Hematopoietic multipotent progenitor cell treated with erythropoietin and hydrocortisone succinate and interleukin-3 and kit ligand, for 8 days (in vitro differentiated cells): ENCODE measurements at places on chromosomes 1 and 21.
A peak's percentile ranks its signal among the peaks of the same experiment; 100 is the strongest.

GRCh38 chr1:240385985-240386978 is 225.7 kb downstream of the GREM2 start:
- DNase-seq = no peak

- no peak for DNase-seq
Observed at GRCh38 chr1:181119093-181119989, 30.8 kb downstream of the IER5 start.

- no peak for DNase-seq
Observed at GRCh38 chr21:43731891-43732711, 13.2 kb downstream of the PDXK start.

- DNase-seq = peak; percentile 42
Observed at GRCh38 chr1:169892927-169893644, 610 bp downstream of the SCYL3 start.

DNA sequence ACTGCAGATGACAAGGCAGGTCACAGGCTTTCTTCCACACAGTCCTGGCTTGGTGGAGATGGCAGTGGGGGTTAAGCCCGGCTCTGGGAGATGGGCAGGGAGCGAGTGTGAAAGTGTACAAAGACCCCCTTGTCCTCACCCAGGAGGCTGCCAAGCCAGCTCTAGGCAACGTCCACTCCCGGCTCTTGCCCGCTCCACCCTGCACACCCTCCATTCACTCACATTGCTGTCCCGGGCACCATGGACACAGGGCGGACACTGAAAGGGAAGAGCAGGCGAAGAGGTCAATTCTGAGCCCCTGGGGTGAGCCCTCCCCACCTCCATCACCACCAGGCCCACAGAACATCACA is 8.9 kb downstream of the COL16A1 start:
- no peak for DNase-seq

DNA sequence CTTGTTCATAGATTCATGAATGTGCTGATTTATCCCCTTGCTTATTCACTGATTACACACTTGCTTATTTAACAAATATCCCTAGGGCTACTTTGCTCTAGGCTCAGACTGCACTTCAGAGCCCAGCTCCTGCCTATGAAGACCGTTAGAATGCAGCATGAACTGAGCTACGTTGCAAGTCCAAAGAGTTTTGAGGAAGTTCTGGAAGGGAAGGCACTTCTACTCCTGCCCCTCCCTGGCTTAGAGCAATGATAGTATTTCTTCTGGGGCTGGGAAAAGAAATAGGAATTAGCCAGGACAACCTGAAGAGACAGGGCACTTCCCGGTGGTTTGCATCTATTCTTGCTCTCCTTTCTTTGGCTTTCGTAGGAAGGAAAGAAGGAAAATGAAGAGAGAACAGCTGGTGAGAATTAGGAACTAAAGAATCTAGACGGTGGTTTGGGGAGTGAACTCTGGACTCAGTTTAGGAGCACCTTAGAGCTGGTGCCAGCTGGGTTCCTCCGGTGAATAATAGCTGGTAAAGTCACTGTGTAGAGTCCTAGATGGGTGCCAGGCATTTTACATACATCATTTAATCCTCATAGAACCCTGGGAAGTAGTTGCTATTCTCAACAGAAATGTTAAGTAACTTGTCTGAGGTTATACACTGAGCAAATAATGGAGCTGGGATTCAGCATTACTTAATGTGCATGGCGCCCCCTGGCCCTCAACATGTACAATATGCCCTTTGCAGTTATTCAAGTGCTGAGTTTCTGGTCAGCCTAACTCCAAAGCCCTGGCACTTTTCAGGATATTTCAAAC is 65.9 kb downstream of the NDUFS5 start:
- DNase-seq = peak; percentile 84

DNA sequence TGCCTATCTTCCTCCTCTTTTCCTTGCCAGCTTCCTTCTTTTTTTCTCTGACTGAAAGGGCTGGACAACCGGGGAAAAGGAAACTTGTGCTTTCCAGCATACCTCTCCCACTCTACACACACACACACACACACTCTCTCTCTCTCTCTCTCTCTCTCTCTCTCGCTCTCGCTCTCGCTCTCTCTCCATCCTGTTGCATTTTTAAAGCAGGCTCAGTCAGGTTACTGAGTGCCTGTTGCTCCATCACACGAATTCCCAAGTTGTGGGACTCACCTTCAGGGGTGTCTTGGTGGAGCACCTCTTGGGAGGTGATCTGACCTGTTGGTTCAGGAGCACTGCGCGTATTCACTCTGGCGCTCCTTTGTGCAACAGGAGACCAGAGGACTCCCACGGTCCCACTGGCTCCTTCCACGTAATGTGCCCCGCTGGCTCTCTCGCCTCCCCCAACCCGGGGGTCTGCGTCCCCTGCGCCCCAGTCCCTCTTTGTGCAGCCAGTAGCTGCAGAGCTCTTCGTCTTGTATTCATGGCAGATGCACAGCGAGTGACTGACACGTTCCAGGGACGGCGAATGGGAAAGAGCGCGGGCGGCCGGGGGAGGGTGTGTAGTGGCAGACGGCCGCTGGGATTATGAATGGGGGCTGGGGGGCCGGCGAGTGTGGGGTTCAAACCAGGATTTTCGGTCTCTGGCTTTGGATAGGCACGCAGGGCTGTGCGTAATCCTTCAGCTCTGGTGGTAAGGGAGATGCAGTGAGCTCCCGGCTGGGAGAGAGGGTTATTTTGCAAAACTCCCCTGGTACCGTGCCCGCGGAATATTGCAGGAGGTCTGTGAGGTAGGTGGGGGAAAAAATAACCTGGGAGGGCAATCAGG is 660 bp upstream of the PDE4B start:
- no peak for DNase-seq

DNA sequence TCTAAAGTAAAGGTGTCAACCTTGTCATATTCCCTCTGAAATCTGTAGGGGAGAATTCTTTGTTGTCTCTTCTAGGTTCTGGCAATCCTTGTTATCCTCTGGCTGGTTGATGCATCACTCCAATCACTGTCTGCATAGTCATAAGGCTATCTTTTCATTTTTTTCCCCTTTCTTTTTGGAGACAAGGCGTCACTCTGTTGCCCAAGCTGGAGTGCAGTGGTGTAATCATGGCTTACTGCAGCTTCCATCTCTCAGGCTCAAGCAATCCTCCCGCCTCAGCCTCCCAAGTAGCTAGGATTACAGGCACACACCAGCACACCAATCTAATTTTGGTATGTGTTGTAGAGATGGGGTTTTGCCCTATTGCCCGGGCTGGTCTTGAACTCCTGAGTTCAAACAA is 12.9 kb downstream of the DPYD start:
- DNase-seq = no peak

DNA sequence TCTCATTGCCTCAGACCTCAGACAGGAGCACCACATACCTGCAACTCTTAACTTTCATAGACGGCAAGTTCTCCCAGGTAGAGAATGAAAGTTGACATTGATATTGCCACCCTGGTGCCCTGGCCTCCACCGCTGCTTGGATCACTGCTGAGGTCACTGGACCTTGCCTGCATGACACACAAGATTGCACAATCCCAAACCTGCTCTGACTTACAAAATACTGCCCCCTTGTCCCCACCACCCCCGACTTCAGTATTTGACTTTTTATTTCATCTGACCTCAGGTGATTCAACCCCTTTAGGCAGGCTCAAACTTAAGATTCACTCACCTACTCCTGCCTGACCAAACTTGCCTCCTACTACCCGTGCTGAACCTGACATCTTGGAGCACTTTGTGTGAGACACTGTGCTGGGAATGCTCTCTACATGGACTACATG is 43.1 kb upstream of the S1PR1 start:
- no peak for DNase-seq

DNA sequence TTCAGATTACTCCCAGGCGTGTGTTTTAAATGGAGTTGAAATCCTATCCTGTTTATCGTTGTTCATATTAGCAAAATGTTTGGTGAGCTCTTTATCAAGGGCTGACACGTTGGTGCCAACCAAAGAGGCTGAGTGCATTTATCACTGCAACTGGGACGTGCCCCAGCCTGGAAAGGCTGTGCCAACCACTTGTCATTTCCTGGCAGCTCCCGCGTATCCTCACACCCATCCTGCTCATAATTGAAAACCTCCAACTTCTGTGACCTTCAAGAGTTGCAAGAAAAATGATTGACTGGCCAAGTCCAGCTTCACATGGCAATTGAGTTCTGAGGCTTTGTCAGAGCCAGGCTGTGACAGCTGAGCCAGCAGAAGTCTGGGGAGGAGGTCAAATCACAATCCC is 43.7 kb upstream of the KCNA3 start:
- no peak for DNase-seq
